Activated CD4-positive, alpha-beta T cell treated with anti-CD3 and anti-CD28 coated beads, Interleukin-10, Interleukin-2, amounts not matched to agents 100 ng/mL and 50 ng/mL, durations not matched to agents 16 hours and 8 hours (primary cell): ENCODE measurements at places on chromosomes 16 and 17.

DNA sequence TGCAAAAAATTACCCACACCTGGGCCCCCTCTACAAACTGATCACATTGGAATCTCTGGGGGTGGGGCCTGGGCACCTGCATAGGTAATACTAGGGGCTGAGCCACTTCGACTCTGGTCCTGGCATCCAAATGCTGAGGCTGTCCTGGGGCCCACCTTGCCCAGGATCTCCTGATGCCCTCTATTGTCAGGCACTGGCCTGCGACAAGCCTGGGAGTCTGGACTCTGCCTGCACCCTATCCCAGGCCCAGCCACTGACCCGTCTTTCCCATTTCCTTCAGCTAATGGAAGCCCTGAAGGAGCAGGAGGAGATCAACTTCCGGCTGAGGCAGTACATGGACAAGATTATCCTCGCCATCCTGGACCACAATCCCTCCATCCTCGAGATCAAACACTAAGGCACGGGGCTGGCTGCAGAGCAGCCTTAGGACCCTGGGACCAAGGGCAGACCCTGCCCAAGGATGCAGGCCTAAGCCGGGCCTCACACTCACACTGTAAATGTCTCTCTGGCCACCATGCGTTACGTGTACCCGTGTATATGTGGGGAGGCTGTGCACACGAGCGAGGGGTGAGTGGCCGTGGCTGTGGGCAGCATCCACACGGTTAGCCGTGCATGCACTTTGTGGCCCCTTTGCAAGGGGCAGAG is 140.0 kb downstream of the RAB11FIP4 start:
- DNase-seq = no peak

GRCh38 chr17:61335105-61335844 is 64.4 kb upstream of the TBX2 start:
- DNase-seq = no peak

GRCh38 chr16:30921748-30922419 is 1.5 kb upstream of the FBXL19 start:
- DNase-seq = peak; percentile 90

- peak; percentile 58 for DNase-seq
Measured at GRCh38 chr17:62652251-62653001, 25.0 kb downstream of the MRC2 start.

- no peak for DNase-seq
Measured at GRCh38 chr16:15592324-15592723, 50.6 kb downstream of the MARF1 start.

GRCh38 chr17:68710976-68711375 is 109.8 kb upstream of the FAM20A start:
- DNase-seq = no peak

GRCh38 chr16:82071421-82071820 is 36.4 kb downstream of the HSD17B2 start:
- no peak for DNase-seq

DNA sequence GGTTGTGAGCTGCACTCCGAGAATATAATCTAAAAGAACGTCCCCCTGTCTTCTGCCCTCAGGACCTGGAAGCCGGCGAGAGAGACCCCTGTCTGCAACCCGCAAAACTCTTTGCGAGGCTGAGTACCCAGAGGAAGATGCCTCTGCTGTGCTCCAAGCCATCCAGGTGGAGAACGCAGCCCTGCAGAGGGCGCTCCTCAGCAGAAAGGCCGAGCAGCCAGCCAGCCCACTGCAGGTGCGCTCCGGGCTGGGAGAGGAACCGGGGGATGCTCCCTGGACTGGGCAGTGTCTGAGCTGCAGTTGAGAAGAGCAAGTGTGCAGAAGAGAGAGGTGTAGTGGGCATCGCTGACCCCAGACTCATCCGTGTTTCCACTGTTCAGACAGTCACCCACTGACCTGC is 148.3 kb downstream of the KATNIP start:
- no peak for DNase-seq

DNA sequence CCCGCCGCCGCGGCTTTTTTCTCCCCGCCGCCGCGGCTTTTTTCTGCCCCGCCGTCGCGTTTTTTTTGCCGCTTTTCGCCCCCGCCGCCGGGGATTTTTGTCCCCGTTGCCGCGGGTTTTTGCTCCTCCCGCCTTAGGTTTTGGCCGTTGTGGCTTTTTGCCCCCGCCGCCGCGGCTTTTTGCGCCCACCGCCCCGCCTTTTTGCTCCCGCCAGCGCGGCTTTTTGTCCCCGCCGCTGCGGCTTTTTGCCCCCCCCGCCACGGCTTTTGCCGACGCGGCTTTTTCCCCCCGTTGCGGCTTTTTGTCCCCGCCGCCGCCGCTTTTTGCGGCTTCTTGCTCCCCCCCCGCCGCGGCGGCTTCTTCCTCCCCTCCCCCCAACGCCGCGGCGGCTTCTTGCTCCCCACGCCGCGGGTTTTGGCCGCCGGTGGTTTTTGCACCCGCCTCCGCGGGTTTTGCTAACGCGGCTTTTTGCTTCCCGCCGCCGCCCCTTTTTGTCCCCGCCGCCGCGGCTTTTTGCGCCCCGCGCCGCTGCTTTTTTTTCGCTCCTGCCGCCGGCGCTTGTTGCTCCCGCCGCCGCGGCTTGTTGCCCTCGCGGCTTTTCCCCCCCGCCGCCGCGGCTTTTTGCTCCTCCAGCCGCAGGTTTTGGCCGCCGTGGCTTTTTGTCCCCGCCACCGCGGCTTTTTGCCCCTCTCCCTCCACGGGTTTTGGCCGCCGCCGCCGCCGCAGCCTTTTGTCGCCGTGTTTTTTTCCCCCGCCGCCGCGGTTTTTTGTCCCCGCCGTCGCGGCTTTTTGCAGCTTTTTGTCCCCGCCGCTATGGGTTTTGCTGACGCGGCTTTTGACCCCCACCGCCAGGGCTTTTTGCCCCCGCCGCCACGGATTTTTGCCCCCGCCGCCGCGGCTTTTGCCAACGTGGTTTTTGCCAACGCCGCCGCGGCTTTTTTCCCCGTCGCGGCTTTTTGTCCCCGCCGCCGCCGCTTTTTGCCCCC is 150.3 kb downstream of the KCNJ18 start:
- DNase-seq = no peak
